ENCODE measurements at places on chromosomes 6 and 20.

GRCh38 chr6:107392069-107392468, 67.3 kb downstream of the PDSS2 start:
- no peaks in the 10 kb centered on the region for H3K27me3 ChIP-seq
- no peak overlapping the region for H3K27ac ChIP-seq
- H3K36me3 ChIP-seq = no peaks in the 10 kb centered on the region

DNA sequence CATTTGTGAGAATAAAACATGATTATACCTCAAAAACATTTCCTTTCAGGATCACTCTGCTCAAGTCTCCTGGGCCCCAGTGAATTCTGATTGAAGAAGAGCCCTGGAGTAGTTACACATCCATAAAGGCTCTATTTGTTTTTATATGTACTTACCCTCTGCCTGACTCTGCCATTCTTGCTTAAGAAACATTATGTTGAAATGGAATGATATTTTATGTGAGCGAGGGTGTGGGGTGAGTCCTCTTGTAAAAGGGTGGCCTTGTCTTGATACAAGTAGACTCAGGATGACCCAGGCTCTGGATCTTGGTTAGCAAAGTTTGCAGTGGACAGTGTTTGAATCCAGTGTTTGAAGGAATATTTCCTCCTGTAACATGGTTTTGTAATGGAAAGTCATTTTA, 215.4 kb upstream of the PREP start:
- no peak for DNase-seq
- no peaks in the 10 kb centered on the region for H3K4me1 ChIP-seq

- no peaks in the 10 kb centered on the region for H3K4me1 ChIP-seq
- no peak overlapping the region for H3K4me3 ChIP-seq
- DNase-seq = no peak
These were observed 42.4 kb downstream of the TMEM242 start for GRCh38 chr6:157280947-157281346.

DNA sequence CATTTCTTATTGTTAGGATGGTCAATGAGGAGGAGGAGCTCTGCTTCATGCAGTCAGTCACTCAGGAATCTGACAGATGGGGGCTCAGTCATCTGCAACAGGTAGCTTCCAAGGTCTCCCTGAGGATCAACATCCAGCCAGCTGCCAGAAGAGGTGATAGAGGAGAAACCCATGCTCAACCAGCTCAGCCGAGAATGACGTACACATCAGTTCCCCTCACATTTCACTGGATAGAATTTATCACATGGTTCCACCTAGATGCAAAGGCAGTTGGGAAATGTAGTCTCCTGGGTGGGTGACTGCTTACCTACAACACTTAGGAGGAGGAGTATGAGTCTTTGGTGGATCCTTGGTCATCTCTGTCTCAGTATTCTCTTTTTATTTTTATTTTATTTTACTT, 144.5 kb downstream of the CEBPB start:
- H3K27me3 ChIP-seq = no peaks in the 10 kb centered on the region
- H3K4me3 ChIP-seq = no peak overlapping the region
- DNase-seq = no peak
- no peaks in the 10 kb centered on the region for H3K4me1 ChIP-seq

DNA sequence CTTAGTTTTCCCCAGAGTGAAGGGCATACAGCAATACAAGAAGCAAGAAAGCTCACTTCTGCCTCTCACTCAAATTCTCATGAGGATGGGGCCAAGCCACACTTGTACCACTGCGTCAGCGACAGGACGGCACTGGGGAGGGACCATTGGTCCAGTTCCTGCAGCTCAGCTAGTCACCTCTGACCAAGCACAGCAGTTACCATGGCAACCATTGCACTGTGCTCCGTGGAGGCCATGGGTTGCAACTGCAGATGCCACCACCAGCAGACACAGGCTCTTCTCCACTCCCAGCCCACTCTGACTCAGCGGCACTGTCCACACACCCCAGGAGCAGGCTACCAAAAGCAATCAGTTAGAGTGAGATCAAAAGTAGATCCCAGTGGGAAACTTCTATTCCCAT, 441.1 kb upstream of the ARID1B start:
- DNase-seq = no peak
- no peaks in the 10 kb centered on the region for H3K27me3 ChIP-seq
- H3K4me1 ChIP-seq = no peaks in the 10 kb centered on the region
- H3K4me3 ChIP-seq = no peak overlapping the region
- no peak overlapping the region for H3K27ac ChIP-seq

DNA sequence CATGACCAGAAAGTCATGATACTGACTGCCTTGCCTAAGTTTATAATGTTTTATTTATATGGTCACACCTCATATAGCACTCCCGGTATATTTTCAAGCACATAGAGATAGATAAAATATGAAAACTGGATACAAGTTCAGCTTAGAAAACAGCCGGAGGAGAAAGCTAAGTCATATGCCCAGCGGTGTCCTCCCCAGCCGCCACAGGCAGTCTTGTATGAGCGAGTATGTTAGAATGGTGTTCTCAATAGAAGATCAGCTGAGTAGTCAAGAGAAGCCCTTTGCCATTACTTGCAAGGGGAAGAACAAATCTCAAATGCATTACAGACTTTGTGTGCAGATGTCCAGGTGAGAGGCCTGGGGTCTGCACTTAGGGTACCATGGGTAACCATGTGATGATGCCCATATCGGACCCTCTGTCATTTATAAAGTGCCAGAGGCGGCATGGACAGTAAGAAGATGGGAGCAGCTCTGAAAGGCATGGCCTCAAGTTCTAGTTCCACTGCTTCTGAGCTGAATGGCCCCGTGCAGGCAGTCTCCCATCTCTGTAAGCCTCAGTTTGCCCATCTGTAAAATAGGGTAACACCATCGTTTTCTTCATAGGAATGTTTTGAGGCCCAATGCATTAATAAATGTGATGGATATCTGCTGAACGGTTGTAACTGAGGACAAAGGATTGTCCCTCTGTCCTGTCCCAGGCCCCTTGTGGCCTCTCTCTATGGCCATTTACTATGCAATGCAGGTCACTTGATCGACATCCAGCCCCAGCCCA, 195.7 kb upstream of the SNX9 start:
- DNase-seq = no peak
- no peak overlapping the region for H3K27ac ChIP-seq
- H3K4me3 ChIP-seq = no peak overlapping the region
- no peaks in the 10 kb centered on the region for H3K36me3 ChIP-seq
- no peaks in the 10 kb centered on the region for H3K27me3 ChIP-seq

- no peak for DNase-seq
- no peak overlapping the region for H3K4me3 ChIP-seq
- H3K27ac ChIP-seq = no peak overlapping the region
These were observed 198.1 kb downstream of the DLL1 start for GRCh38 chr6:170092826-170093225.

DNA sequence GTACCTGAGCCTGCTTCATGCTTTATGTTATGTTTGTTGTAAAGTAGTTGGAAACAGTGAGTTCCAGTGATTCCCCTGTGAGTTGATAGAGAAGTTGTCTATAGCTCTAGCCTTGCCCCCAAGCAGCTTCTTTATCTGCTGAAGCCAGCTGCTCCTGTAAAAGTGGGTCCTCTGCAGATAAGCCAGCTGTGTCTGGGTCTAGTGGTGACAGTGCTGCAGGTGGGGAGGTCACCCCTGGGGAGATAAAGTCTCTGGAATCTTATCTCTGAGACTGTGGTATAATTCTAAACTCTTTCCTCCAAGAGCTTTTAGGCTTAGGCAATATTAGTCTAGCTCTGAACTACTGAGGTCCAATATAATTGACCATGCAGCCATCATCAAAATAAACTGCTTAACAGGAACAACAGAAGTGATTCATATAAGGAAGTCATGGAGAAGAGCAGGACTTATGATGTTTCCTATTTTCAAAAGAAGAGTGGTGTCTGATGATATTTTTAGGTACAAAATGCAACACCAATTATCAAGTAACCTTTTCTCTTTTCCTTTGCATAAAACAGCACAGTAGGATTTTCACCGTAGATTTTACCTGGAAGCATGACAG, 44.2 kb upstream of the TMEM217 start:
- H3K36me3 ChIP-seq = peaks cover 23% of the 10 kb centered on the region
- H3K27me3 ChIP-seq = no peaks in the 10 kb centered on the region
- H3K27ac ChIP-seq = no peak overlapping the region
- H3K4me3 ChIP-seq = no peak overlapping the region
- no peaks in the 10 kb centered on the region for H3K4me1 ChIP-seq
- DNase-seq = no peak

- H3K4me3 ChIP-seq = no peak overlapping the region
- no peaks in the 10 kb centered on the region for H3K27me3 ChIP-seq
- no peak overlapping the region for H3K27ac ChIP-seq
- no peak for DNase-seq
- no peaks in the 10 kb centered on the region for H3K36me3 ChIP-seq
These were observed 229.9 kb downstream of the HACE1 start for GRCh38 chr6:104629826-104630225.

DNA sequence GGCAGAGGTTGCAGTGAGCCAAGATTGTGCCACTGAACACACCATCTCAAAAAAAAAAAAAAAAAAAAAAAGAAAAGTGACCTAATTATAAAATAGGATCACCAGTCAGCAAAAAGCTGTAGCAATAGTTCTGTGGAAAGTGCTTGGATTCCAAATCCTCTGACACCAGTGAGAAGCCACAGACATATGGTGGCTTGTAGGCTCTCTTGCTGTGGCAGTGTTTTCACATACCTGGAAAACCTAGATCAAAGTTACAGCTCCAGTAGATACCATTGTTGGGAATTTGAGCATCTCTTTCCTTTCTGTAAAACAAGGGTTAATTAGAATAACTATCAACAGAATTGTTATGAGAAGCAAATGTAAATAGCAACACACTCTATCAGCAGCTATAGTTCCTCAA, 4.1 kb downstream of the CCDC170 start:
- no peaks in the 10 kb centered on the region for H3K27me3 ChIP-seq
- no peak overlapping the region for H3K4me3 ChIP-seq
- no peaks in the 10 kb centered on the region for H3K36me3 ChIP-seq
- no peak for DNase-seq

GRCh38 chr6:73329201-73329600, 24.9 kb downstream of the DPPA5 start:
- H3K27me3 ChIP-seq = no peaks in the 10 kb centered on the region
- H3K4me1 ChIP-seq = no peaks in the 10 kb centered on the region
- no peak for DNase-seq
- H3K36me3 ChIP-seq = no peaks in the 10 kb centered on the region
- no peak overlapping the region for H3K27ac ChIP-seq

DNA sequence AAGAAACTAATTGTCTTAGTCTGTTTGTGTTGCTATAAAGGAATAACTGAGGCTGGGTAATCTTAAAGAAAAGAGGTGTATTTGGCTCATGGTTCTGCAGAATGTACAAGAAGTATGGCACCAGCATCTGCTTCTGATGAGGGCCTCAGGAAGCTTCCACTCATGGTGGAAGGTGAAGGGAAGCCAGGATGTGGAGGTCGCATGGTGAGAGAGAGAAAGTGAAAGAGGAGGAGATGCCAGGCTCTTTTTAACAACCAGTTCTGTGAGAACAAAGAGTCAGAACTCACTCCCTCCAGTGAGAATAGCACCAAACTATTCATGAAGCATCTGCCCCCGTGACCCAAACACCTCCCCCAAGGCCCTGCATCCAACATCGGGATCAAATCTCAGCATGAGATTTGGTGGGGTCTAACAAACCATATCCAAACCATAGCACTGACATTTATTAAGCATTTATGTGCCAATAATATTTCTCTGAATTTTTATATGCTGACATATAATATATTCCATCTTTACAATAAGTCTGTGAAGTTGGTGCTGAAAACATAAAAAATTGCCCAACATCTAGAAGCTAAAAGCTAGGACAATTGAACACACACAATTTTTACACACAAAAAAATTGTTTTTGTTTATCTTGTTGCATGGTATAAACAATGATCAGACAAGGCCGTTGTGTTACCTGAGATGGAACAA, 29.2 kb upstream of the BTN3A2 start:
- H3K36me3 ChIP-seq = no peaks in the 10 kb centered on the region
- H3K27me3 ChIP-seq = peaks cover 16% of the 10 kb centered on the region
- H3K27ac ChIP-seq = no peak overlapping the region
- no peak for DNase-seq
- H3K4me3 ChIP-seq = no peak overlapping the region

GRCh38 chr20:52500157-52500556, 308.6 kb upstream of the ZFP64 start:
- H3K27ac ChIP-seq = no peak overlapping the region
- no peak for DNase-seq
- H3K36me3 ChIP-seq = no peaks in the 10 kb centered on the region

- H3K4me3 ChIP-seq = no peak overlapping the region
- no peak for DNase-seq
- H3K36me3 ChIP-seq = no peaks in the 10 kb centered on the region
- peaks cover 8% of the 10 kb centered on the region for H3K4me1 ChIP-seq
- H3K27ac ChIP-seq = no peak overlapping the region
These were observed 4.6 kb downstream of the KCNK5 start for GRCh38 chr6:39224523-39225182.

DNA sequence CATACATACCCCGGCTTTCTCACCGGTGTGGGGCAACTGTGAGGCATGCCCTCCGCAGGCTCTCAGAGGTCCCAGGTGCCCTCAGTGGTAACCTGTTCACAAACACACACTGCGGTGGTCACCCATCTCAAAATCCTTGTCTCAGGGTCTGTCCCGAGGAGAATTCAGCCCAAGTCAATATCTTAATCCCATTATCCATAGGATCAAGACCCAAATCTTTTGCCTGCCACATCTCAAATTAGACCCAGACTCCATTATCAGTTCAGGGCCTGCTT, 140.8 kb downstream of the CDC5L start:
- DNase-seq = no peak
- no peaks in the 10 kb centered on the region for H3K27me3 ChIP-seq
- no peak overlapping the region for H3K27ac ChIP-seq
- H3K36me3 ChIP-seq = no peaks in the 10 kb centered on the region
- no peaks in the 10 kb centered on the region for H3K4me1 ChIP-seq
- no peak overlapping the region for H3K4me3 ChIP-seq

GRCh38 chr6:17905611-17906592, 81.5 kb downstream of the KIF13A start:
- no peak for DNase-seq
- H3K4me1 ChIP-seq = peaks cover 30% of the 10 kb centered on the region
- peak overlapping the region; percentile 39 for H3K27ac ChIP-seq

- no peaks in the 10 kb centered on the region for H3K36me3 ChIP-seq
- no peak for DNase-seq
- H3K27ac ChIP-seq = peak within 1 kb of the TSS; percentile 27
- H3K27me3 ChIP-seq = no peaks in the 10 kb centered on the region
- H3K4me1 ChIP-seq = peaks cover 5% of the 10 kb centered on the region
These were observed at the start of gene COL19A1 for GRCh38 chr6:69866351-69866769. COL19A1 (plus strand) TSS chr6:69866556; CDS start chr6:69879568, 13,012 bp downstream.

DNA sequence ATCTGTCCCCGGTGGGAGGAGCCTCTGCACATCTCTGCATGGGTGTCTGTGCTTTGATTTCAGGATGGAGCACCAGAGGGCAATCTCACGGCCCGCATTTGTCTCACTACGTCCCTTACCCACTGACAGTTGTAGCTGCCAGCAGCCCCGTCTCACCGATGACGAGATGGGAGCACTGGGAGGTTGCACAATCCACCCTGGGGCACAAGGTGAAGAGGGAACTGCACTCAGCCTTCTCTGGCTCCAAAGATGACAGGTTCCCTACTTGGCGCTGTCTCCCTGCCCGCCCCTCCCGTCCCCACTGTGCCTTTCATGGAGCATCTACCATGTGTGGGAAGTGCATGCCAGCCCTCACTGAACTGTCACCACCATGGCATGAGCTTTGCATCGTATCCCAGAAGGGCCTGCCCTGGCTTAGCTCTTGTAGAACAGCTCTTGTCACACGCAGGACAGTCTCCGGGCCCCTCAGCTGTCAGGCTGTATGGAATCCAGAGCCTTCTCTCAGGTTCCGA, 99.9 kb upstream of the PMEPA1 start:
- no peak overlapping the region for H3K27ac ChIP-seq
- H3K4me1 ChIP-seq = no peaks in the 10 kb centered on the region
- no peak overlapping the region for H3K4me3 ChIP-seq
- DNase-seq = no peak
- H3K27me3 ChIP-seq = no peaks in the 10 kb centered on the region
- no peaks in the 10 kb centered on the region for H3K36me3 ChIP-seq

Measured in ascending aorta (tissue), 2 donors.